ENCODE measurements at places on chromosomes 2 and 18. TPM values are rescaled to one million over a fixed set of nuclear protein-coding genes. Genes with fewer than 3 reads are reported as not detected.

- no peak overlapping the region for H3K4me3 ChIP-seq
- no peaks in the 10 kb centered on the region for H3K36me3 ChIP-seq
- no peak for DNase-seq
- no peaks in the 10 kb centered on the region for H3K27me3 ChIP-seq
Observed at GRCh38 chr2:210515911-210516310, 39.4 kb upstream of the LANCL1 start.

DNA sequence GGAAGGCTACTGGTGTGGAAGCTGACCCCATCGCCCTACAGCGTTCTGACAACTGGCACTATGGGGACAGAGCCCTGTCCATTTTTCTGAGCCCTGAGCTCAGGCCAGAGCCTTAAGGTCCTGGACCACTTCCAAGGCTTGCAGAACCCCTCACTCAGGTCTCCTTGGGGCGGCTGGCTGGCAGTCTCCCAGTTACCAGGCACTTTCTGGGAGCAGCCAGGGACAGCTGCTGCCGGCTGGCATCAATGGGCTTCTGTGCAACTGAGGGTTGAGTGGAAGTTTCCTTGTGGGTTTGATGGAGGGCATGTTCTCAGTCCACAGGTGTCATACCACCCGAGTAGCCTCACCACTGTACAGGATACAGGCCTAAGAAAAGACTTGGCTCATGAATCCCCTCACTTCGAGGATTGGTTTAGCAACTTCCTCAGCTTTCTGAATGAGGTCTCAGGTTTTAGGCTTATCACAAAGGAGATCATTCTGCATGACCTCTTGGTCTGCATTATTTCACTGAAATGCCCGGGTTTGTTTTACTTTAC is 27.4 kb upstream of the WIPF1 start:
- H3K27me3 ChIP-seq = no peaks in the 10 kb centered on the region
- H3K36me3 ChIP-seq = no peaks in the 10 kb centered on the region
- H3K4me1 ChIP-seq = no peaks in the 10 kb centered on the region
- H3K4me3 ChIP-seq = no peak overlapping the region

DNA sequence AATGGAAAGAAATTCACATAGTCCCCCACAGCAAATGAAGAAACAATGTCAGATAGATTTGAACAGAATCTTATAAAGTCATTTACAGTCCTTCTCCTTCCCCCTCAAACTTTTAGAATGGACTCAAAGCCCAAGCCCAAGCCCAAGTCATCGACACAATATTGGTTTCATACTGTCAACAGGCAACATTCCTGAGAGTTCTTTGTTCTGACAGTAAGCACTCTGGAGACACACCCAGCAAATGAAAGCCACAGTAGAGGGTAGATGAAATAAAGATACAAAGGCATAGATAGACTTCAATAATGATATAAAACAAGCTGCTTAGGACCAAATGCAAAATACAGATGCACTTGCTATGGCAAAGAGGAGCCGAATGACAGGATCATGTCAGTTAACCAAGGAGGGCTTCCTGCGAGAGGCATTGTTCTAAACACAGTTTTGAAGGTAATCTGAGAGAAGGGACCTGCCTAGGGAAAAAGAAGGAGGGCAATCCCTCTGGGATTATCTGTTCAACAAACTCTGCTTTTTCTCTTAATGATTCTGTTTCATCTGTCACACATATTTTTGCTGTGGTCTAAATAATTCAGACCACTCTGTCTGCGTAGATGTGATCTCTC is 97.1 kb upstream of the MAP4K3 start:
- H3K27ac ChIP-seq = no peak overlapping the region
- no peak overlapping the region for H3K4me3 ChIP-seq
- no peaks in the 10 kb centered on the region for H3K4me1 ChIP-seq
- H3K36me3 ChIP-seq = no peaks in the 10 kb centered on the region
- H3K27me3 ChIP-seq = no peaks in the 10 kb centered on the region

- no peaks in the 10 kb centered on the region for H3K27me3 ChIP-seq
- no peaks in the 10 kb centered on the region for H3K4me1 ChIP-seq
- DNase-seq = no peak
- H3K36me3 ChIP-seq = peaks cover under 1% of the 10 kb centered on the region
- no peak overlapping the region for H3K27ac ChIP-seq
Observed at GRCh38 chr2:222604749-222605515, 51.0 kb downstream of the FARSB start.

DNA sequence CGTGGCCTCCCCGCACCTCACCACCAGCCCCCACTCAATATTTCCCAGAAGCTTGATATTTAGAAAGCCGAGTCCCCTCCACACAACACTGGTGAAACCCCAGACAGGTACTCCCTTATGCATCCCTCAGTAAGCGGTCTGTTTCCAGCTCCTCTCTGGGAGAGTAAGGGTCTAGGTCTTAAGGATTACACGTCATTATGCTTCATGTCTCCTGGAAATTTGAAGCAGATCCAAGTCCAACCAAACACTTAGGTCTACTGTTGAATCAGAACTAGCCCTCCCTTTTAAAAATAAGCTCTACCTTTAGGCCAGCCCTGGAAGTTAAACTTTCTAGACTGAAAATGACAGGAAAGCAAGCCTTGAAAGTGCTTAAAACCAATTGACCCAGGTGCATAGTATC is 1.5 kb upstream of the OST4 start:
- H3K36me3 ChIP-seq = peaks cover 19% of the 10 kb centered on the region
- H3K4me3 ChIP-seq = no peak overlapping the region
- H3K27me3 ChIP-seq = no peaks in the 10 kb centered on the region

GRCh38 chr2:227630322-227630721 is 13.0 kb downstream of the SCYGR4 start:
- no peak overlapping the region for H3K27ac ChIP-seq
- no peak for DNase-seq
- H3K36me3 ChIP-seq = no peaks in the 10 kb centered on the region
- no peak overlapping the region for H3K4me3 ChIP-seq
- no peaks in the 10 kb centered on the region for H3K27me3 ChIP-seq

DNA sequence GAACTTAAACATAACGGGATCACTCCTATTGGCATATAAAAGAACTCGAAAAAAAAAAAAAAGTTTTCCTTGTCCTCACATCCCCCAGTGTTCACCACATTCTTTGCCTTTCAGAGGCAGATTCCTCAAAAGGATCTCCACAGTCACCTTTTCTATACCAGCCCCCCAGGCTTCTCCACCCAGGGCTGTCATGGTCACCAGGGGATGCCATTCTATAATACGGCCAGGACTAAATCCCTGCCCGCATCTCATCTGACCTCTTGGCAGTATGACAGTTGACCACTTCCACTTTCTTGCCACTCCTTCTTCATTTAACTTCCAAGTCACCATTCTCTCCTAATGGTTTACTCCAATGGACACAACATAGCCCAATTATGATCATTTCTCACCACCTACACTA is 29.3 kb downstream of the SOS1 start:
- peaks cover 26% of the 10 kb centered on the region for H3K4me1 ChIP-seq
- no peak overlapping the region for H3K27ac ChIP-seq
- H3K36me3 ChIP-seq = no peaks in the 10 kb centered on the region
- no peak overlapping the region for H3K4me3 ChIP-seq

GRCh38 chr2:188176620-188177019 is 115.1 kb upstream of the GULP1 start:
- no peaks in the 10 kb centered on the region for H3K36me3 ChIP-seq
- H3K27ac ChIP-seq = no peak overlapping the region
- no peaks in the 10 kb centered on the region for H3K27me3 ChIP-seq
- H3K4me1 ChIP-seq = no peaks in the 10 kb centered on the region
- H3K4me3 ChIP-seq = no peak overlapping the region

DNA sequence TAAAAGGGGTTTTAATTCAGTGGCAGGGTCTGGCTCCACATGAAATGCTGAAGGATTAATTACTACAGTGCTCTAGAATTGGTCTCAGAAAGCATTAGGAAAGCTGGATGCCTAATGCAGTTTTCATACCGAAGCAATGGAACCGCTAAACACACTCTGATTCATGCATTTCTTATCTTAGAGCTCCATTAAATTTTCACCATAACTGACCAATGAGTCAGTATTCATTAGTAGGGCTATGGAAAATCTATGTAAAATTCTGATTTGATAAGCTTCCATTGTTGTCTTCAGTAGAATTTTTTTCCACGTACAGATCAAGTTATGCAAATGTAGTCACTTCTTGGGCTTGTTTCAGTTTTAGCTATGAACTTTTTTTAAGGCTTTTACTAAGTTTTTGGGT is 359.9 kb downstream of the ARHGAP15 start:
- H3K4me1 ChIP-seq = no peaks in the 10 kb centered on the region
- no peak overlapping the region for H3K27ac ChIP-seq
- no peak for DNase-seq
- H3K4me3 ChIP-seq = no peak overlapping the region
- H3K36me3 ChIP-seq = no peaks in the 10 kb centered on the region

GRCh38 chr2:190210471-190210870 is 109.2 kb downstream of the HIBCH start:
- no peaks in the 10 kb centered on the region for H3K27me3 ChIP-seq
- DNase-seq = no peak
- no peak overlapping the region for H3K27ac ChIP-seq
- no peak overlapping the region for H3K4me3 ChIP-seq

CACNB4 gene
- total RNA-seq = 0.37 TPM

All from right atrium auricular region (tissue), 2 donors.